ENCODE measurements at places on chromosomes 4 and X. TPM values are rescaled to one million over a fixed set of nuclear protein-coding genes. Genes with fewer than 3 reads are reported as not detected.
A peak's percentile ranks its signal among the peaks of the same experiment; 100 is the strongest.

XG gene
- not detected for total RNA-seq

FUNDC2 gene
- total RNA-seq: 38.9 TPM

COL4A6 gene
- total RNA-seq: not detected

PAK3 gene
- total RNA-seq: not detected

ATP2B3 gene
- not detected for total RNA-seq

GRCh38 chr4:38856046-38856445 is 571 bp downstream of the TLR6 start:
- peak overlapping the region; percentile 70 for H3K4me3 ChIP-seq
- peak; percentile 89 for DNase-seq
- H3K36me3 ChIP-seq: no peaks in the 10 kb centered on the region
- H3K4me1 ChIP-seq: peaks cover 64% of the 10 kb centered on the region
- peak overlapping the region; percentile 98 for H3K27ac ChIP-seq
- no peaks in the 10 kb centered on the region for H3K27me3 ChIP-seq

- no peak overlapping the region for H3K4me3 ChIP-seq
- H3K4me1 ChIP-seq: peaks cover 28% of the 10 kb centered on the region
- no peak overlapping the region for H3K27ac ChIP-seq
- H3K36me3 ChIP-seq: no peaks in the 10 kb centered on the region
- no peak for DNase-seq
Observed at GRCh38 chr4:145302725-145303124, 122.3 kb upstream of the OTUD4 start.

GRCh38 chr4:18813771-18814170 is 792.2 kb upstream of the LCORL start:
- no peaks in the 10 kb centered on the region for H3K4me1 ChIP-seq
- no peak overlapping the region for H3K4me3 ChIP-seq
- no peaks in the 10 kb centered on the region for H3K36me3 ChIP-seq
- no peak for DNase-seq

GRCh38 chr4:74066232-74066631 is 27.7 kb upstream of the CXCL3 start:
- no peaks in the 10 kb centered on the region for H3K4me1 ChIP-seq
- H3K27ac ChIP-seq: no peak overlapping the region
- no peak for DNase-seq
- no peaks in the 10 kb centered on the region for H3K27me3 ChIP-seq
- H3K36me3 ChIP-seq: no peaks in the 10 kb centered on the region

GRCh38 chr4:42344309-42344708 is 53.0 kb upstream of the SHISA3 start:
- no peak overlapping the region for H3K27ac ChIP-seq
- no peak overlapping the region for H3K4me3 ChIP-seq
- H3K4me1 ChIP-seq: peaks cover 2% of the 10 kb centered on the region
- no peaks in the 10 kb centered on the region for H3K27me3 ChIP-seq
- peak; percentile 35 for DNase-seq

- no peak for DNase-seq
- H3K27ac ChIP-seq: no peak overlapping the region
- no peak overlapping the region for H3K4me3 ChIP-seq
- H3K27me3 ChIP-seq: no peaks in the 10 kb centered on the region
Observed at GRCh38 chr4:23828779-23829178, 61.1 kb downstream of the PPARGC1A start.

- no peak overlapping the region for H3K27ac ChIP-seq
- no peak overlapping the region for H3K4me3 ChIP-seq
- no peak for DNase-seq
- no peaks in the 10 kb centered on the region for H3K36me3 ChIP-seq
- peaks cover under 1% of the 10 kb centered on the region for H3K4me1 ChIP-seq
Observed at GRCh38 chrX:24014388-24015018, 12.5 kb downstream of the KLHL15 start.

DNA sequence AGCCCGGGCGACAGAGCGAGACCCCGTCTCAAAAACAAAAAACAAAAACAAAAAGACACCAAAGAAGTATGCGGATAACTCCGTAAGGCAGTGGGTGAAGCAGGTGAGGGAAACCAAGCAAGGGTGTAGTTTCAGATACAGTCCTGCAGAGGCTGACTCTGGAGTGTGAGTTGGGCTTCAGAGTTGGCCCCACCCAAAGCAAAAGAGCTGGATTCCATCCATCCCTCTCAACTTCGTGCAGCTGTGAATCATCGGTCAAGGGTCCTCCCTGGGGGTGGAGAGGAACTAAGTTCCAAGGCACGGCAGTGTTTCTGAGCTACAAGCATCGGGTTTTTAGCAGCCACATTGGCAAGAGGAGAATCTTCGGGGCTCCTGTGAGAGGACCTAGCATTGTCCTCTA is 43.9 kb upstream of the FAM9A start:
- DNase-seq: no peak
- no peak overlapping the region for H3K4me3 ChIP-seq
- H3K27ac ChIP-seq: no peak overlapping the region

DNA sequence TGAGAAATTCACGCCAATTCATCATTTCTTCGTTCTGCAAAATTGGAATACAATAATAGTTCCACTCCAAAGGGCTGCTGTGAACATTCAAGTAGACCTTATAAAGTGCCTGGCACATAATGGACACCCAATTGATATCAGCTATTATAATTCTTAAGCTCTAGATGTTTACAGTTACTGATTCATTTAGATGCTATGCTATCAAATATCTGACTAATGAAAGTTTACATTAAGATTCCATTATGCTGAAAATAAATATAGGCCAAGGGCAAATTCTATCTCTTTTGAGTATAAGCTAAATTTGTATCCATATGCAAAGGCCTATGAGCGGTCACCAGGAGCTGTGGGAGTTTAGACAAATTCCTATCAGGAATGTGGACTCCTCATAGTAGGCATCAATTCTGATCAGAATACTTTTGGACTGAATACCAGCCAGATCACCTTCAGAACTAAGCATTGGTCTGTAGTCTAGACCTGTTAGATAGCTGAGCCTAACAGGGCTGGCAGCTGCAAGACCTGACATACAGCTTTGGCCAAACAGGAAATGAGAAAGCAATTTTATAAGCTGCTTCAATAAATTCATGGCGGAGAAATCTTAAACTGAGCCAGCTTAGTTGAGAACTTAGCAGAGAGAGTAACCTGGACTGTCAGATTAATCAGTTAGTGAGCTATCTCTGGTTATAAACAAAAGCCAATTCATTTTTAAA is 384.3 kb upstream of the ACTRT1 start:
- H3K4me3 ChIP-seq: no peak overlapping the region
- no peak overlapping the region for H3K27ac ChIP-seq
- DNase-seq: no peak
- no peaks in the 10 kb centered on the region for H3K36me3 ChIP-seq
- no peaks in the 10 kb centered on the region for H3K4me1 ChIP-seq
- no peaks in the 10 kb centered on the region for H3K27me3 ChIP-seq

DNA sequence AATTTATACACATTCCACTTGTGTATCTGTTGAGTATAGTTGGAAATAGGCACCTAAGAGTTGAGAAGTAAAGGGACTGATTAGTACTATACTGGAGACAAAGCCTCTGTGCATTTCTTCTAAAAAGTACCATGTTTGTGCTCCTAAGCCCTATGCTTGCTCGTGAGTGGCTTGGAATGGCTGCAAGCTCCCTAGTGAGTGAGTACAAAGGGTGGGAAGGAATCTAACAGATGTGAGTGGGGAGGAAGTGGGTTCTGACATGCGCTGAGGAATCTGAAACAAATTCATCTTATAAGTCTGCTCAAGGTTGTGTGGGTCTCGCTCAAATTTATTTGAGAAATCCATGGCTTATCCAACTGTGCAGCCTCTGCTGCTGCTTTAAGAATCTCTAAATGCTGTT is 13.3 kb downstream of the SPCS3 start:
- H3K27me3 ChIP-seq: no peaks in the 10 kb centered on the region
- peaks cover 3% of the 10 kb centered on the region for H3K4me1 ChIP-seq
- H3K27ac ChIP-seq: no peak overlapping the region
- H3K4me3 ChIP-seq: no peak overlapping the region
